ENCODE measurements at places on chromosomes 11 and 22. TPM values are rescaled to one million over a fixed set of nuclear protein-coding genes. Genes with fewer than 3 reads are reported as not detected.

APIP gene
- 58.2 TPM for total RNA-seq

DNA sequence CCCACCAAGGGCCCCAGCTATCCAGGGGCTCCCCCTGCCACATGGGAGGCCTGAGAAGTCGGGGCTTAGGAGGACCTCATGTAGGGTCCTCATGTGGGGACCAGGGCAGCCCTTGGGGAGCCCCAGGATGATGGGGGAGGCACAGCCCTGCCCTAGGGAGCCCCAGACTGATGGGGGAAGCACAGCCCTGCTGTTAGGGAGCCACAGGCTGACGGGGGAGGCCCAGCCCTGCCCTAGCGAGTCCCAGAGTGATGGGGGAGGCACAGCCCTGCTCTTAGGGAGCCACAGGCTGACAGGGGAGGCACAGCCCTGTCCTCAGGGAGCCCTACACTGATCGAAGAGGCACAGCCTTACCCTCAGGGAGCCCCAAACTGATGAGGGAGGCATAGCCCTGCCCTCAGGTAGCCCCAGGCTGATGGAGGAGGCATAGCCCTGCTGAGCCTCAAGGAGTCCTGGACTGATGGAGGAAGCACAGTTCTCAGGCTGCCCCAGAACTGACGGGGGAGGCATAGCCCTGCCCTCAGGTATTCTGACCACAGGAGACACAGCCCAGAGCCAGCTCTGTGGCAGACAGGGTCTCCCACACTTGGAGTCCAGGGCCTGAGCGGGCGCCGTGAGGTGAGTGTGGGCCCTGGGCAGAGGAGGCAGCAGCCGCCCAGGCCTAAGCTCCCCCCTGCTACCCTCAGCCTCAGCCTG is 10.8 kb downstream of the PRR33 start:
- H3K27ac ChIP-seq, result no peak overlapping the region
- no peak for DNase-seq
- H3K4me1 ChIP-seq, result 0 out of 2 replicates have a peak, but pooled peaks cover 3% of the 10 kb centered on the region
- H3K27me3 ChIP-seq, result no peaks in the 10 kb centered on the region
- no peaks in the 10 kb centered on the region for H3K36me3 ChIP-seq

- H3K4me1 ChIP-seq, result no peaks in the 10 kb centered on the region
- H3K27ac ChIP-seq, result no peak overlapping the region
- no peak for DNase-seq
- H3K4me3 ChIP-seq, result no peak overlapping the region
- H3K27me3 ChIP-seq, result peaks cover 45% of the 10 kb centered on the region
- H3K36me3 ChIP-seq, result no peaks in the 10 kb centered on the region
Observed at GRCh38 chr11:70092959-70093715, 15.0 kb downstream of the ANO1 start.

MTMR3 gene
- 26.4 TPM for total RNA-seq

GRCh38 chr22:30547188-30547587 is 647 bp upstream of the SEC14L6 start:
- no peak overlapping the region for H3K27ac ChIP-seq
- no peaks in the 10 kb centered on the region for H3K36me3 ChIP-seq
- DNase-seq, result no peak
- H3K4me1 ChIP-seq, result no peaks in the 10 kb centered on the region
- no peak overlapping the region for H3K4me3 ChIP-seq

GRCh38 chr11:71309181-71309580 is 56.8 kb upstream of the SHANK2 start:
- H3K4me3 ChIP-seq, result no peak overlapping the region
- no peak for DNase-seq
- no peak overlapping the region for H3K27ac ChIP-seq
- H3K36me3 ChIP-seq, result no peaks in the 10 kb centered on the region

GRCh38 chr11:57324154-57324885 is 432 bp downstream of the TNKS1BP1 start:
- H3K4me1 ChIP-seq, result peaks cover 45% of the 10 kb centered on the region
- peaks cover 53% of the 10 kb centered on the region for H3K36me3 ChIP-seq
- H3K27ac ChIP-seq, result 0 out of 2 replicates have a peak overlapping the region, but pooled peaks have one; percentile 16
- H3K27me3 ChIP-seq, result no peaks in the 10 kb centered on the region
- H3K4me3 ChIP-seq, result peak overlapping the region; percentile 42

GRCh38 chr11:26331911-26332571 is at the start of gene ANO3:
Gene ANO3, plus strand, starts transcription at chr11:26332130. Its CDS starts 146 bp downstream, at chr11:26332276.
- peaks cover 23% of the 10 kb centered on the region for H3K27me3 ChIP-seq
- no peaks in the 10 kb centered on the region for H3K4me1 ChIP-seq
- no peak within 1 kb of the TSS for H3K27ac ChIP-seq
- peak; percentile 31 for DNase-seq
- H3K4me3 ChIP-seq, result no peak within 1 kb of the TSS
- H3K36me3 ChIP-seq, result no peaks in the 10 kb centered on the region

GP1BB gene
- total RNA-seq, result 0.53 TPM

- no peak overlapping the region for H3K4me3 ChIP-seq
- no peaks in the 10 kb centered on the region for H3K4me1 ChIP-seq
- no peak overlapping the region for H3K27ac ChIP-seq
- H3K27me3 ChIP-seq, result 0 out of 2 replicates have a peak, but pooled peaks cover 3% of the 10 kb centered on the region
- no peak for DNase-seq
- no peaks in the 10 kb centered on the region for H3K36me3 ChIP-seq
Observed at GRCh38 chr11:41222236-41222635, 237.2 kb downstream of the LRRC4C start.

RIN1 gene
- total RNA-seq, result 58.0 TPM

GRCh38 chr11:46857666-46858065 is 11.6 kb upstream of the CKAP5 start:
- no peaks in the 10 kb centered on the region for H3K4me1 ChIP-seq
- H3K36me3 ChIP-seq, result no peaks in the 10 kb centered on the region
- H3K27me3 ChIP-seq, result peaks cover 2% of the 10 kb centered on the region

- H3K36me3 ChIP-seq, result no peaks in the 10 kb centered on the region
- H3K27me3 ChIP-seq, result peaks cover 74% of the 10 kb centered on the region
- H3K4me3 ChIP-seq, result no peak overlapping the region
- no peak overlapping the region for H3K27ac ChIP-seq
- no peak for DNase-seq
Observed at GRCh38 chr11:61534933-61535839, 26.6 kb downstream of the LRRC10B start.

FGF3 gene
- not detected for total RNA-seq

- no peak for DNase-seq
- H3K4me1 ChIP-seq, result no peaks in the 10 kb centered on the region
- H3K27ac ChIP-seq, result no peak overlapping the region
- H3K36me3 ChIP-seq, result no peaks in the 10 kb centered on the region
- H3K4me3 ChIP-seq, result no peak overlapping the region
Observed at GRCh38 chr11:134751031-134751585, 339.1 kb upstream of the B3GAT1 start.

DNA sequence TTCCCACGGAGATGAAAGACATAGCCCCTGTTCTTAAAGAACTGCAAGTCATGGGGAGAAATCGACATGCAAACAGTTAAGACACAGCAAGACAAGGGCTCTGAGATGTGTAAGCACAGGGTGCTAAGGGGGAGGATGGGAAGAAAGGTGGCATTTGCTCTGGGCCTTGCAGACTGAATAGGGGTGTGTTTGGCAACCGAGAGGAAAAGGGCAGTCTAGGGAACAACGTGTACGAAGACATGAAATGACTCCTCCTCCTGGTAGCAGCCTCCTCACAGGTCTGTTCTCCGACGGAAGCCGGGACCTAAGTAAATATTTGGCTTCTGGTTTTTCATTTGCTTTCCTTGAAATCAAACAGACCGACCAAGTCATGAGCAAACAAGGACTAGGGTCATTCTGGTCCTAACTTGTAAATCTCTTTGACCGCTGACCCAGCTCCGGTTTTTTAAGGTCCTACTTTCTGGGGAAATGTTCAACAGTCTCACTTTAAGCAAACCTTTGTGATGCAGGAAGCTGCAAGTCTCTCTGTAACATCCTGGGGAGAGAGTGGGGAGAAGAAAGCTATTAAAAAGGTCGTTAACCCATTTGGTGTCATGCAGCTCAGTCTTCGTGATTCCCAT is 19.7 kb downstream of the NNMT start:
- H3K27me3 ChIP-seq, result no peaks in the 10 kb centered on the region
- H3K4me3 ChIP-seq, result no peak overlapping the region
- no peak for DNase-seq
- H3K36me3 ChIP-seq, result peaks cover 10% of the 10 kb centered on the region

DNA sequence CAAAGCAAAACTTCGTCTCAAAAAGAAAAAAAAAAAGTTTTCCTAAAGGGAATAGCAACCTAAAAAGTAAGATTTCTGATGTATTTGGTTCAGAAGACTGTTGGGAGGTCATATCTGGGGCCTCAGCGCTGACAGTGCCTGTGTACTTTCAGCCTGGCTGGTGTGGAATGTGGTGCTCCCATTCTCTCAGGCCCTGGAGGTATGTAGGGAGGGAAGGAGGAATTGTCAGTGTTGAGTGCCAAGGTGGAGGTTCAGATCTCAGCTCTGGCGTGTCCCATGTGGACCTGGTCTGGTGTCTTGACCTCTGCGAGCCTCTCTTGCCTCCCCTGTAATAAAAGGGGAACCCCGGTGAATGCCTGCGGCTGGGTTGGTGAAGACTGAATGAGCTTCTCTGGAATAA is 22.4 kb downstream of the PRR5 start:
- H3K27me3 ChIP-seq, result no peaks in the 10 kb centered on the region
- H3K27ac ChIP-seq, result no peak overlapping the region
- no peaks in the 10 kb centered on the region for H3K36me3 ChIP-seq
- DNase-seq, result no peak
- H3K4me3 ChIP-seq, result no peak overlapping the region

- H3K27ac ChIP-seq, result no peak overlapping the region
- no peak overlapping the region for H3K4me3 ChIP-seq
- no peaks in the 10 kb centered on the region for H3K27me3 ChIP-seq
- no peak for DNase-seq
- H3K36me3 ChIP-seq, result no peaks in the 10 kb centered on the region
Observed at GRCh38 chr22:46635756-46636155, 15.6 kb downstream of the GRAMD4 start.

GRCh38 chr11:64262271-64263002 is 11.1 kb downstream of the PLCB3 start:
- peaks cover 93% of the 10 kb centered on the region for H3K36me3 ChIP-seq
- no peak overlapping the region for H3K4me3 ChIP-seq
- H3K27me3 ChIP-seq, result no peaks in the 10 kb centered on the region

DNA sequence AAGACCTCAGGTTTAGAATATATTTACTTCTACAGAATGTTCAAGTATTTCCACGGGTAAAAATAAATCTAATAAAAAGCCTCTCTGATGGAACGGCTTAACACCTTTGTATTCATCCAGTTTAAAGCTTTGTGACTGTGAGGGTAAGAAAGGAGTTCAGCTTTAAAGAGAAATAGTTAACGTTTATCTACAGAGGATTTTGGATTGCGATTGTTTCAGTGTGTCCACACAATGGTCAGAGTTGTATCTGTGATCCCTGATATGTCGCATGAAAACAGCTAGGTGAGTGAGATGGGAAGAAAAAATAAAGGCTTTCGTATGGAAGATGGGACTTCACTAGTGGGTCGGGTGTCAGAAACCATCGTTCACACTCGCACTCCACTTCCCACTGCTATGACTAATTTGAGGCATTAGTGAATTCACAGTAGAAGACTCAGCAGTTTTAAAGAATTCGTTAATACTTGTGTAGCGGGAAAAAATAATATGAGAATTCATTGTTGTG is 1.6 kb downstream of the APLP2 start:
- peak overlapping the region; percentile 92 for H3K4me3 ChIP-seq
- no peak for DNase-seq
- no peaks in the 10 kb centered on the region for H3K27me3 ChIP-seq
- peaks cover 2% of the 10 kb centered on the region for H3K36me3 ChIP-seq
- H3K4me1 ChIP-seq, result peaks cover 5% of the 10 kb centered on the region

DNA sequence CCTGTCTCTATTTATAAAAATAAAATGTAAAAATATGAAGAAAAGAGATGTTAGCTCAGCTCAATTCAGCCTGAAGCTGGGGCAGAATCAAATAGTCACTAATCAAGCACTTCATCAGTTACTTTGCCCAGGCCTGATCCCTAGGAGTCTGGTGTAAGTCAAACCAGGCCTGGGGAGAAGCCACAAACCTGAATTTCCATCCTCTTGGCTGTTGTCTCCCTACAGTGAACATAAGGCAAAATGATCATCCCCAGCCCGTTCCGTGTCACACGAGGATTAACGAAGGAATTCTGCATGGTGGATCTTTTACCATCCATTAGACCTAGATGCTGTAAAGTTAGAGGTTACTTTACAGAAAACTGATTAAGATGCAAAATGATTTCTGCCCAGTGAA is 6.5 kb upstream of the NAALADL1 start:
- H3K4me3 ChIP-seq, result no peak overlapping the region
- H3K27me3 ChIP-seq, result no peaks in the 10 kb centered on the region
- H3K4me1 ChIP-seq, result no peaks in the 10 kb centered on the region
- no peak for DNase-seq

DNA sequence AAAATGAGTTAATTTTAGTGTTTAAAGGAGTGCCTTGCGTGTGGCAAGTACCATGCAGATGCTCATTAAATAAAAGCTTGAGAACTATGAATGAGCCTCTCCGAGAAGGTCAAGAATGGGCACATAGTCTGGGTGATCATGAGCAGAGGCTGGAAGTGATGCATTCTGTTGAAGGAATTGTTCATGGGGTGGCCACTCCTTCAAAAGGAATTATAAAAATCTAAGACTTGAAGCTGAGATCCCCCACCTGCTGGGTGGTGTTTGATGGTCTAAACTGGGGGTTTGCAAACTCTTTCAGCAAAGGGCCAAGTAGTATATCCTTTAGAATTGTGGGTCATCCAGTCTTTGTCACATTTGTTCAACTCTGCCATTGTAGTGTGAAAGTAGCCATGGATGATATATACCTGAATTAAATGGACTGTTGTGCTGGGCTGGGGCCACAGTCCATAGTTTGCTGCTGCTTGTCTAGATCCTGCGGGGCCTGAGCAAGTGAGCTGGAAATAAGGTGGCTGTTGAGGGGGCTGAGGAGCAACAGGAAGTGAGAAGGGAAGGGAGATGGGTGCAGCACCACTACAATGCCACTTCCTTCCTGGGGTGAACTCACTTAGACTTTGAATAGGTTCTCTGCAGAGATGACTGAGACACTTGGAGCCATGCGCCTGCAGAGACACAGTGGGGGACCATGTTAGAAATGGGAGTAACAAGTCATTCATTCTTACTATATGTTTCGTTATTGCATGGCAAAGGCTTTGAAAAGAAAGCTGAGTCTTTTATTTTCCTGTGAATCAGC is 179.0 kb downstream of the SNX19 start:
- no peaks in the 10 kb centered on the region for H3K36me3 ChIP-seq
- H3K4me1 ChIP-seq, result peaks cover 9% of the 10 kb centered on the region
- H3K4me3 ChIP-seq, result no peak overlapping the region
- no peak overlapping the region for H3K27ac ChIP-seq
- no peak for DNase-seq
- no peaks in the 10 kb centered on the region for H3K27me3 ChIP-seq

DNA sequence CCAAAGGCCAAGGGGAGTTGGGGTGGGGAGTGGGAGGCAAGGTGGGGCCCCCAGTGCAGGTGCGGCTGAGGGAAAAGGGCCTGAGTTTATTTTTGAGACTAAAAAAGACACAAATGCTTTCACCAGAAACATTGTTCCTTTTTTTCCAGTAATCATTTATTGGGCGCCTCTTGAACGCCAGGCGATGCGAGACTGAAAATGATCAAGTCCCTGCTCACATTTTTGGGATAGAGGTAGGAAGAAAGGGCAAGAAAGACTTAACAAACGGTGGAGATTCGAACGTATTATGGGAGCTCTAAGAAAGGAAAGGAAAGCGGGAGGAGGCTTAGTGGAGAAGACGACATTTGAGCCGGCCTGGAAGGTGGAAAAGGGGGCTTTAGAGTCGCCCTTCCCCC is 796 bp upstream of the SF3B2 start:
- peak overlapping the region; percentile 20 for H3K27ac ChIP-seq
- H3K36me3 ChIP-seq, result peaks cover 40% of the 10 kb centered on the region
- peaks cover 14% of the 10 kb centered on the region for H3K4me1 ChIP-seq
- peak overlapping the region; percentile 71 for H3K4me3 ChIP-seq
- DNase-seq, result no peak
- no peaks in the 10 kb centered on the region for H3K27me3 ChIP-seq
